Stimulated activated CD8-positive, alpha-beta memory T cell treated with anti-CD3 and anti-CD28 coated beads, Interleukin-15, amount 100 ng/mL, for 48 hours (primary cell): ENCODE measurements at places on chromosomes 5 and 9.
A peak's percentile ranks its signal among the peaks of the same experiment; 100 is the strongest.

DNA sequence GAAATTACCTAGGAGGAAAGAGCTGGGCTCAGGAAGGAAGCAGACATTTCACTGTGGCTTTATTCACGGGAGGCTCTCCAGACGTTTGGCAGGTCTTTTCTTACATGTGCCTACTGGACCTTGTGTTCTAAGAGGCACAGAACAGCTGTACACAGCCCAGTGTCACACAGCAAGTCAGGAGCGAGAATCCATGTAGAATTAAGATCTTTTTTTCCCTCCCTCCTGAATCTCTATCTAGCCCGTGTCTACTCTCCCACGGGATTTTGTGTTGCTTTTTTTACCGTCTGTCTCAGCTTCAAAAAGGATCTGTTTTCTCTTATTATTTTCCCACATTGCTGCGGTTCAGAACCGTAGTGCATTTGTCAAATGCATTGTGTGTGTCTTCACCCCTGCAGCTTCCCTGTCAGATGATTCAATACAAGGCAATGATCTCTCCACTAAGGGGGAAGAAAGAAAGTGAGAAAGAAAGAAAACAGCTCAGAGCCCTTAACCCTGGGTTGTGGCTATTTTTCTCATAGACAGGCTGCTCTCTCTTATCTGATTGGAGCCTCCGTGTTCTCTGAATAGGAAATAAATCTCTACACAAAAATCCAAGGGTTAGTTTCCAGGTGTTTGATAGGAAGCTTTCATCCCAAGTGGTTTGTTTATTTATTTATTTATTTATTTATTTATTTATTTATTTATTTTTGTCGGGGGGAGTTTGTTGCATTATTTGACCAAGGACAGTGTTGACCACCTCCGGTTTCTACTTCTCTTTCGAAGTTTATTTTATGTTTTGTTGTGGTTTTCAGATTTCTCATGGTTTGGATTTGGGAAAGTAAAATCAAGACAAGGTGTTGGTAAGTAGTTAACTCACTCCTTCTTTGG is 191.0 kb downstream of the NTRK2 start:
- no peak for DNase-seq

GRCh38 chr5:8347984-8348383 is 479.0 kb downstream of the MTRR start:
- no peak for DNase-seq

DNA sequence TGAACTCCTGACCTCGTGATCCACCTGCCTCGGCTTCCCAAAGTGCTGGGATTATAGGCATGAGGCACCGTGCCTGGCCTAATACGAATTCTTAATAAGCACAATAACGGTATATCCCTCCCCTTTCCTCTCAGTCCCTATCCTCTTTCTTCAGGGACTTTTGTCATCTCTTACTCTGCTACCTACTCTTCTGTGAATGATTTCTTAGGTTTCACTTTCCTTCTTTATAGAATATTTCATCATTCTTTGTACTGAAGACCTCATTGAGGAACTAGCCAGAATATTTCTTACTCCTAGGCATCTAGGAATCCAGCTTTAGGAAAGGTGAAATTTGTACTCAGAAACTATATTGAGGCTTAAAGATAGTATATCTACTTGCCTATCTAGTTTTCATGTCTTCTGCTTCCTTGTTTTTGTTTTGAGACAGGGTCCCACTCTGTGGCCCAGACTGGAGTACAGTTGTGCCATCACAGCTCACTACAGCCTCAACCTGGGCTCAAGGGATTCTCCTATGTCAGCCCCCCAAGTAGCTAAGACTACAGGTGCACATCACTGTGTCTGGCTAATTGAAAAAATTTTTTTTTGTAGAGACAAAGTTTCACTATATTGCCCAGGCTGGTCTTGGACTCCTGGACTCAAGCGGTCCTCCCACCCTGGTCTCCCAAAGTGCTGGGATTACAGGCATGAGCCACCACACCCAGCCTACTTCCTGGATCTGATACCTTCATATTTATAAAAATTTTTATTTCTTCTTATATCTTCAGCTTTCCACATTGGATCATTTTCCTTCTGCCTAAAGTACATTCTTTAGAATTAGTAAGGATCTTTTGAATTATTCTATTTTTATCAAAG is 69.7 kb downstream of the GPBP1 start:
- no peak for DNase-seq

DNA sequence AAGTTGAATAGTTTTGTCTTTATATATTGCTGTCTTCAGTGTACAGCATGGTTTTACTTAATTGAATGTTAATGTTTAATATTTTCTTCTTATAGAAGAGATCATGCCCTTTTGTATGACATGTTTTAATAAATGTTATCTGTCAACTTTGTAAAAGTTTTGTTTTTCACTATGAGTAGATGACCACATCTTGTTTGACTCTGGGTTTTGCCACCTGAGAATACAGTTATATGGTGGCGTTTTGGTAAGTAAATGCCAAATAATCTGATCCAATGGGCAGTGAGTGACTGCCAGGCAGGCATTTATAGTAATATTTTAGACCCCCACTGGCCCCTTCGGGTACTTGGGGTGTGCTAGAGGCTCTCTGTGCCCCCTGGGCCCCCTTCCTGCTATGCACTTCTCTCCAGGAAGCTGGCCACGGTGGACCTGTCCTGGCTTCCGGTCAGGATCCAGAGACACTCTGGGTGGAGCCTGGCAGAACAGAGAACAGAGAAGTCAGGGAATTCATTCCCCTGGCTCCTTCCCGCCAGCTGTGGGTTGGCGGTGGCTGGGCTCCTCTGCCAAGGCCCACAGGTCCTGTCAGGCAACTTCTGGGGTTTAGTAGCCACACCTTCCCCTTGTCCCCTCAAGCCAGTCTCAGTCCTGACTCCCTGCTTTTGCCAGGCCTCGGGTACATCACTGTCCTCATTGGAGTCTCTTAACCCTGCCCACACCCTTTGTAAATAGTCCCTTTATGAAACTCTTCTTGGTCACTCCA is 22.2 kb upstream of the ZBTB34 start:
- no peak for DNase-seq

GRCh38 chr9:82880336-82881050 is 182.4 kb downstream of the RASEF start:
- DNase-seq: no peak

- DNase-seq: no peak
Measured at GRCh38 chr5:68033961-68034571, 181.5 kb upstream of the PIK3R1 start.

DNA sequence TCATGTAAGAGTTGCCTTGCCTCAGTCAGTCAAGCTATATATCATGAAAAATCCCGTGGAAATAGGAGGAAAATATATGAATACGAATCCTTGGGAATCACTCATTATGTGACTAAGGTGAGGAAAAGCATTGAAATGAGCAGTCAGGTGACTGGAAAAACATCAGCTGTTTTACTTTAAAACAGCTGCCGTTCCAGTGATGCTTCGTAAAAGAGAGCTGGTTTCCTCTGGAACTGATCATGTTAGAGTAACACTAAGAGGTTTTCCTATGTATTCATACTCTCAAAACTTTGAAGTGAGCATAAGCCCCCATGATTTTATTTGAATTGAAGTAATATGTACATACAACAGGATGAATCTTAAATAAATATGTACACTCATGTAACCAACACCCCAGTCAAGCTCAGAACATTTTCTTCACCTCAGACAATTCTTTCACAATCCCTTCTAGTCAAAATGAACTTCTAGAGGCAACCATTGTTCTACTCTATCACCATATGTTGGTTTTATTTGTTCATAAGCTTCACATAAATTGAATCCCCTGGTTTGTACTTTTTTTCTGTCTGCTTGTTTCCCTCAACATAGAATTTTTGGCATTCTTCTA is 107.7 kb downstream of the SLC25A46 start:
- DNase-seq: no peak

GRCh38 chr5:112583166-112583565 is 154.5 kb upstream of the APC start:
- no peak for DNase-seq

DNA sequence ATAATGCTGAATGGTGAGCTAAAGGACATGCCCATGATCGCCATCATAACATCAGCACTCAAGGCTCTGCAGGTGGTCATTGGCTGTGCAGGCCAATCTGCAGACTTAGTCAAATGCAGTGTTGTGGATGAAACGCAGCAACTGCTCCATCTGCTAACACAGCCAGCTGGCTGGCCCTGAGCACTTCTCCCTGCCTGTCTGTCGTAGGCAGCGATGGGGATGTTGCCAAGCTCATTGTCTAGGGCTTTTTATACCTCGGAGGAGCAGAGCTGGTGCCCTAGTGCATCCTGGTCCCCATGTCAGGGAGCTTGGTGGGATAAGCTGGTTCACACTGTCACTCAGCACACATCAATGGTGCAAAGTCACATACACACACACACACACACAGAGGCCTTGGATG is 189.4 kb downstream of the TENT4A start:
- no peak for DNase-seq

GRCh38 chr9:7146582-7146981 is 388.8 kb downstream of the KDM4C start:
- DNase-seq: no peak

- DNase-seq: no peak
Measured at GRCh38 chr5:2272039-2272438, 389.3 kb upstream of the IRX4 start.

- peak; percentile 2 for DNase-seq
Measured at GRCh38 chr9:90287567-90288274, 354.9 kb downstream of the DIRAS2 start.

- no peak for DNase-seq
Measured at GRCh38 chr9:97382099-97382718, 29.7 kb upstream of the TDRD7 start.

DNA sequence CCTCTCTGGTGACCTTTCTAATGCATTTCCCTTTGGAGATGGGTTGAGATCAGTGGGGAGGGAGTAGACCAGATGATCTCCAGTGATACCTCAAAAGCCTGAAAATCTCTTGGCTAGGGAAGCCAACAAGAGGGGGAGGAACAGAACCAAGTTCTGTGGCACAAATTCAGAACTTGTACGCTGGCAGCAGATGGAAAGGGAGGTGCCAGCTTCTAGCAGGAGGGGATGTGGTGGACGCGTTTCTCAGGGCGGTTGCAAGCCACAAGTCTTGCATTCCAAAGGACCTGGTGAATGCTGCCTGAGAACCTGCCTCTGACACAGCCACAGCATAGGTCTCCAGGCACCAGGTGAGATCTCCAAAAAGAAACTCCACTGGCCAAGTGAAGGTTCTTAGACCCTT is 13.4 kb downstream of the SLIT3 start:
- no peak for DNase-seq

GRCh38 chr5:52708463-52708862 is 79.3 kb upstream of the ITGA1 start:
- no peak for DNase-seq

GRCh38 chr5:140321796-140322195 is 18.9 kb upstream of the PFDN1 start:
- DNase-seq: no peak

- no peak for DNase-seq
Measured at GRCh38 chr9:4144869-4145268, 155.0 kb downstream of the GLIS3 start.

GRCh38 chr5:170522211-170523141 is 18.7 kb downstream of the KCNIP1 start:
- DNase-seq: no peak

DNA sequence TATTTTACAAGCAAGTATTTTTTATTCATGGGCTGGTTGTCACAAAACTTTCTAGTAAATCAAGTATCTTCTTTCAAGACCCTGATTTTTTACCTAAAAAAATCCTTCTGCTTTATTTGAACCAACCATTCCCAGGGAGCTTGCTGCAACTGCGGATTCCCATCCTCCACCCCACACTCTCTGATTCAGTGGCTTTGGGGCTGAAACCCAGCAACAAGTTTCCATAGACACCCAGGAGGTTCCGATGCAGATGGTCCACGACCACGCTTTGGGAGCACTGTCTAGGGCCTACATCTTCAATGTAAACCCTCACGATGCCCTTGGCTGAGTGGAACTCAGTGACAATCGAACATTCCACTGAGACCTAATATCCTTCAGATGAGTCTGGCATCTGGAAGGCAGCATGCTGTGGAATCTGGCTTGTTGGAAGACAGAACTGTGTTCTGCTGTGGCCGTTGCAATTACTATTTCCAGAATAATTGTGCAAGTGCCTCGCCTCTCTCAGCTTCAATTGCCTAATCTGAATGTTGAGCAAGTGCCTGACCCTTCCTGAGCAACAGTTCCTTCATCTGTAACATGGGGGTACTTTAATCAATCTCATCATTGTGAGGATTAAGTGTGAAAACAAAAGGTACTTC is 105.1 kb downstream of the INSYN2B start:
- DNase-seq: no peak

DNA sequence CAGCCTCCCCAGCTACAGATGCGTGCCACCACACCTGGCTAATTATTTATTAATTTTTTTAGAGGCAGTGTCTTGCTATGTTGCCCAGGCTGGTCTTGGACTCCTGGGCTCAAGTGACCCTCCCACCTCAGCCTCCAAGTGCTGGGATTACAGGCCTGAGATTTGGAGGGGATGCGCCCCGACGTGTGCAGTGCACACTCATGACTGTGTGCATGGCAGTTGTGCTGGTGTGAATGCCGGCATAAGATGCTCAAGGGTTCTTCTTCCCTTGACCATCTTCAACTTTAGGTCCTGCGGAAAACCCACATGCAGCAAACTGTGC is 3.5 kb upstream of the SLC34A1 start:
- no peak for DNase-seq

DNA sequence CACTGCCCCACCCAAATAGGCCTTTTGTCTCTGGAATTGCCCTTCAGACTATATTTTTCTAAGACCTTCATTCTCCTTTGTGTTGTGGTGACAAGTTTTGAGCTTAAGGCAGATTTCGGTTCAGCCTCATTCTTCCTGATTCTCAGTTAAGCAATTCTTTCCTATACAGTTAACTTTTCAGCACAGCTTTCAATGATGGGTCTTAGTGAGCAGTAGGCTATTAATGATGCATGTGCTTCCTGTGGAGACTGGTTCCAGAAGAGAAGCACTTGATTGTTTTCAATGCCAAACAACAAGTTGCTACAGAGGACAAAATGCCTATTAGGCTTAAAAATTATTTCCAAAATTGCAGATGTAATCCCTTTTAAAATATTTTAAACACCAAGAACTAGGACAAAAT is 47.7 kb upstream of the TLX3 start:
- DNase-seq: no peak

DNA sequence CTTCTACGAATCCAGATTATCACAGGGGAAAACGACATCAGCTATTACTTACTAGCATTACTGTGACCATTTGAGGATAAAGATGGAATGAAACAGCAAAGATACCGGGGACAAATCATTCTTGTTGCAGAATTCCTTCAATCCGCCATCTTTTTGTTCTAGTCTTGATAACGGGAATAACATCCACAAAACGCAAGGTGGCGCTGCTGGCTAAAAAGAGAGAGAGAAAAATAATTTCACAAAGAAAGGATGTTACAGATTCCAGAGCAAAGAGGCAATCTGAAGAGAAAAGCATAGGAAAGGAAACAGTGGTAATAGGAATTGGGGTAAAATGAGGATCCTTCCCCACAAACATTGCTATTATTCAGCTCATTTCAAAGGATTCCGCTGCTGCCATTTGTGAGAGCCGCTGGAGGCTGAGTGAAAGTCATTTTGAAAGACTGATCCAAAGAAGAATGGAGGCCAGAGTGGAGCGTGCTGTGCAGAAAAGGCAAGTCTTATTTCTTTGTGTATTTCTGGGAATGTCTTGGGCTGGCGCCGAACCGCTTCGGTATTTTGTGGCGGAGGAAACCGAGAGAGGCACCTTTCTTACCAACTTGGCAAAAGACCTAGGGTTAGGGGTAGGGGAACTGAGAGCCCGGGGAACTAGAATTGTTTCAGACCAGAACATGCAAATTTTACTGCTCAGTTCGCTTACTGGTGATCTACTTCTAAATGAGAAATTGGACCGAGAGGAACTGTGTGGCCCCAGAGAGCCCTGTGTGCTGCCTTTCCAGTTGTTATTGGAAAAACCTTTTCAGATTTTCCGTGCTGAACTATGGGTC is at the start of gene PCDHB7:
TSS of gene PCDHB7 (plus strand) at position 264 of the 824 bp plus-strand sequence. CDS start at position 456, 192 bp downstream.
- no peak for DNase-seq

GRCh38 chr5:88677943-88678769 is 204.8 kb downstream of the MEF2C start:
- DNase-seq: no peak
